ENCODE measurements at places on chromosomes 16 and 17.

DNA sequence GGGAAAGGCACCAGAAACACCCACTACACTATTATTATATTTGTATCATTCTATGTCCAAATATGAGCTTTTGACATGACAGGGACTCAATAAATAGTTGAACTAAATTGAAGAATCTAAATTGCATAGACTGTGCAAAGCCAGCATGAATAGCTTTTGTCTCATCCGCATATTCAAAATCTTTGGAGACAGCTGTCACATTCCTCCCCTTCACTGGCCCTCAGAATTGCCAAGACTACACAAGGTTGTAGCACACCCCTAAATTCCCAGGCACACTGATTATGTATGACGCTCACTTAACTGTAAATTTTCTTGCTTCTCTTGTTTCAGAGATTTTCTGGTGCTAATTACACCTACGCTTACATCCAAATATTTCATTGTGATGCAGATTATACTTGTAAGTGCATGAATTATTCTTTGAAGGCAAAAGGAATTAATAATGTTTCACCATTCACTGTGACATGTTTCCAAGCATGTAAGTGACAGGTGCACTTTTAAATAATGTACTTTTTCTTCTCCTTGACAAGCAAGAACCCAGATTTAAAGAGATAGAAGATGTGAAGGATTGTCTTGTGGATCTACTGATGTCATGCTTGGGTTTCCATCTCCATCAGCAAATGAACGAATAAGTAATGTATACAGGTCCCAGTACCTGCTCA is 47.5 kb downstream of the CA10 start:
- no peak for DNase-seq

GRCh38 chr17:54028986-54029580 is 206.4 kb downstream of the KIF2B start:
- DNase-seq, result no peak

GRCh38 chr17:30249460-30249859 is 14.0 kb upstream of the SLC6A4 start:
- no peak for DNase-seq

DNA sequence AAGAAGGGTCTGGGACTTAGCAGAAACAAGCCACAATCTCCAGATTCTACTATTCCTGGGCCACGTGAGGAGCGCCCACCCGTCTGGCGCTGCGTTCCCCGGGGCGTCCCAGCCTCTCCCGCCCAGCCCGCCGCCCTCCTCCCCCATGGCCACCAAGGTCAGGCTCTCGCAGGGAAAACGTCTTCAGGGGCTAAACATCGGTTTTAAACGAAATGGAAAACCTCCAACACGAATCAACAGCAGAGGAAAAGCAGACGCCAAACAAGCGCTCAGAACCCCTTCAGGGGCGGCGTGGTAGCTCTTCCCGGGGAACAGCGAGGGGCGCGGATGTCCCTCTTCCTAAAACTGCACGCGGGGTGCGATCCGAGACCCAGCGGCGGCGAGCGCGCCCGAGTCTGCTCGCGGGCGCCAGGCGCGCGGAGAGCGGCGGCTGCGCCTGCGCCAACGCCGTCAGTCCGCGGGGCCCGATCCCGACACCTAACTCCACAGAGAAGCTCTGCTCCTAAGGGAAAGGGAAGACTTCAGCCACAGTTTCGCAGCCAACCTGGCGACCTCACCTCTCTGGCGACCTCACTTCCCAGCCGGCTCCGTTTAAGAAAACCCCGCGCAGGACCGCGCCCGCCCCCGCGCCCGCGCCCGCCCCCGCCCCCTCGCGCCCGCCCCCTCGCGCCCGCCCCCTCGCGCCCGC is 505 bp upstream of the COG1 start:
- DNase-seq, result peak; percentile 62

- DNase-seq, result no peak
These were observed 231.2 kb downstream of the FOXL1 start for GRCh38 chr16:86809458-86809955.

DNA sequence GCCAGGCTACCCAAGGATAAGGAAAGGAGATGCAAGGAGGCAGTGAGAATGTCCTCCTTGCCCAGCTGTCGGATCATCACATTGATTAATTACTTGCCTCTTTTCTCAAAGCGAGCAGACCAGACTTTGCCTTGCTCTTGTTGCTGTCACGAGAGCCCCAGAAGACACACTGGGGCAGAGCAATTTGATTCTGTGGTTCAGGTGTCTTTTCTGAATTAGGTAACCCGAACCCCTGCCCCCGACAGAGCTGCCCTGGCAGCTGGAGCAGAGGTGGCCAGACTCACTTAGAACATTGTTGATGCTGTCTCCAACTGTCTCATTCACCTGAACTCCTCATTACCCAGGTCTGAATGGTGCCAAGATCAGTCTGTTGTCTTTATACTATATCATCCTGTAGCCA is 34.3 kb downstream of the VAT1L start:
- DNase-seq, result no peak

DNA sequence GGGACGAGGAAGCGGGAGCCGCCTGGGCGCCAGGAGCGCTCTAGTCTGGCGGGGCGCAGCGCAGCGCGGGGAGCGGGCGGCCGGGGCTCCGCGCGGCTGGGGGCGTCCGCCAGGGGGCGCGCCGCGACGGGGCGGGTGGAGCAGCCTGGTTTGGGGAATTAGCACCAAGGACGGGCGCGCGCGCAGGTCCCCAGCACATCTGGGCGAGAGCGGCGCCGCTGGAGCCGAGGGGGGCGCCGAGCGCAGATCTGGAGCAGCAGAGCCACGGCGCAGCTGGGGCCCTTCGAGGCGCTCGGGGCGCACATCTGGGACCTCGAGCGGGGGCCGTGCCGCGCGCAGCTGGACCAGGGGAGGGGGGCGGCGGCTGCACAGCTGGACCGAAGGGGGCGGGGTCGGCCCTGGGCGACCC is at the start of gene NXPH3:
Gene NXPH3, plus strand, starts transcription at position 193 of the 409 bp plus-strand sequence. CDS start 349 bp downstream, outside the sequence.
- peak; percentile 59 for DNase-seq

DNA sequence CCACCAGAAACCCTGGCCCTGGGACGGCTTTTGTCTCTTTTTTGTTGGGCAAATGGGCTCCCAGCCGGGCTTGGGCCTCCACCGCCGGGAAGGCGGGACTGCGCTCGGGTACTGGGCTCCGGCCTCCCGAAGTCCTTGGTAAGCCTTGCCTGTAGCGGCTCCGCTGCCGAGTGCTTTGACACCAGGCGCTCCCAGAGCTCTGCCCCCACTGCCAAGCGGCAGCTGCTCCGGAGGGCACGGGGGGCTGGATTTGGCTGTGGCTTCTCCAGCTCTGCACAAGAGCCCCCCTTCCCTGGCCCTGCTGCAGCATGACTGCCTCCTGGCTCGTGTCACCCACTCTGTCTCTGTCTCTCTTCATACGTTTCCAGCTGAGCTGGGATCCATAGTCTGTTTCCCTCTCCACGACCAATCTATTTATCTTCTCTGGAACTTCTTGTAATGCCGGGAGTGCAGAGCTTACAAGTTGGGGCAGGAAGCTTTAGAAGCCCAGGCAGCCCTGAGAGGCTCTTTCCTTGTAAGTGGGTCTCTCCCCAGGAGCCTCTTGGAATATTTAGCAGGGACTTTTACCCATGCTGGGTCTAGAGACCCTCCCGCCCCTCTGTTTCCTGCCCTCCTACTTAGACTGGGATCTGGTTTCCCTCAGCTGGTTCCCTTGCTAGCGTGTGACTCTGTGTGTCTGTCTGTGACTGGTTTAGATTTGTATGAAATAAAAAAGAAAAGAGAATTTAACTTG is 246.9 kb upstream of the GSE1 start:
- no peak for DNase-seq

DNA sequence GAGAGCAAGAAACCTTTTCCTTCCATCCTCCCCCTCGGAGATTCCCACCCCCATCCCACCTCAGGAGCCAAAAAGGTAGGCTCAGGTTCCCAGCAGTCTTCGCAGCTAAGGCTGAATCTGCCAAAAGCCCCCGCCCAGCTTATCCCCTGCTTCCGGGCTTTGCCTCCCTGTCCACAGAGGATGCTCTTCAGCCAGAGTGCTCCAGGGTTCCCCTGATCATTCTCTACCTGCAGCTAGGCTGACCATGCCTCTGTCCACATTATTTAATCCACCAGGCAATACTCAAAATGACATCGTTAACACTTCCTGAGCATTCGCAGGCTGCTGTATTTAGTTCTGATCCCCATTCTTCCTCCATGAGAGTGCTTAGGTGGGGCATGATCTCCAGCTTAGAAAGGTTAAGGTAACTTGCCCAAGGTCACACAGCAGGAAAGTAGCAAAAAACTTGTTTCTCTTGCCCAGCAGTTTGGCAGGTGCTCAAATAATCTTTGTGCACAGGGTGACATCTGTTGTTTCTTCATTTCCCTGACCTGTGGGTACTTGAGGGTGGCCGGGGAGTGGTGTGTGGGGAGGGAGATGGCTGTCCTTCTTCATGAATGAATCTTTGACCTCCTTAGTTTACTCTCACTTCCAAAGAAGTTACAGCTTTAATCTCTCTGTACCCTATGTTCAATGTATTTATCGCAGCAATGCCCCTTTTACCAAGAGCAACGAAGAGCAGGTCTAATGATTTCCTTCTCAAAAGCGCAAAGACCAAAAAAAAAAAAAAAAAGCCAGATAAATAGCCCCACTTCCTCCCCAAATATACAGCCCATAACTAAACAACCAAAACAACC is 848 bp upstream of the TBKBP1 start:
- no peak for DNase-seq

GRCh38 chr17:28324781-28325180 is 5.8 kb downstream of the TMEM97 start:
- DNase-seq, result no peak

DNA sequence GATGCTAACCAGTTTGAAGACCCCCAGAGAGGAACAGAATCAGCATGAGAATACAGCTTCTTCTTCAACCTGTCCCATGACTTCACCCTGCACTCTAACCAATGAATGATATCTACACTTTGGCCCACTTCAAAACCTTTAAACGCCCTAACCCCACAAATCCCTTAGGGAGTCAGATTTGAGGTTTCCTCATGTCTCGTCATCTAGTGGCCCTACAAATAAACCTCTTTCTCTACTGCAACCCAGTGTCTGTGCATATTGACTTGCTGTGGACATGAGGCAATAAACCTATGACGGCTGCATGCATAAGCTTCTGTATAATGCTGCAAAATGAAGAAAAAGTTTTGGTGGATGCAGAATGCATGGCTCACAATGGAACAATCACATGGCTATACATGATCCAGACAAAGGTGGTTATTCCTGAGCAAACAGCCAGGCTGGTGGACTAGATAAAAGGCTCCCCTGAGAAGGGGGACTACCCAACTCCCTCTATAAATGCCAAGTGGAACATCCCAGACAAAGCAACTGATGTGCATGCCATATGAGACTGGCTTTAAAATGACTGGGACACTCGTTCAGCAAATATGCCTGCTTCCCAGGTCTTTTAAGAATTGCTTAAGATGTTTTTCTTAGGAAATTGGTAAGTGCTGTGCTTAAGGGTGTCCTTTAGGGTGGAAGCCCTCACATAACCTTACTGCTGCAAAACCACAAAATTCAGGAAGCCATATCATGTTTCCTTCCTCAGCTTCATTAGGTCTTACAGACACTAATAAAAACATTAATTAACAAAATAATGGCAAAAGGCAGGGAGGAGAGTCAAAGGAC is 12.2 kb downstream of the N4BP1 start:
- DNase-seq, result no peak

DNA sequence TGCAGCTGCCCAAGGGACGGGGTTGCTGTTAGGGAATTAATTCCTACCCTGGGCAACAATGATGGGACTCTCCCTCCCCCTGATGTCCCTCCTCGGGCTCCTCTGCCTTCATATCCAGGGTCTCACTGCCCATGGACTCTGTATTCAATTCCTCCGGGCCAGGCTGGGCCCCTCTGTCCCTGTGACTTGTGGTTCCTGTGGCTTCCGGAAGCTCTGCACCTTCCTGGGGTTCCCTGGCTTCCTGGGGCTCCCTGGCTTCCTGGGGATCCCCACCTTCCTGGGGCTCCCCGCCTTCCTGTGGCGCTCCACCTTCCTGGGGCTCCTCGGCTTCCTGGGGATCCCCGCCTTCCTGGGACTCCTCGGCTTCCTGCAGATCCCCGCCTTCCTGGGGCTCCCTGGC is 35.2 kb downstream of the SRL start:
- no peak for DNase-seq

GRCh38 chr16:70349783-70350182 is 3.1 kb downstream of the DDX19A start:
- no peak for DNase-seq

- no peak for DNase-seq
These were observed 11.4 kb downstream of the ARSG start for GRCh38 chr17:68302666-68303065.

GRCh38 chr17:81387100-81388090 is 7.9 kb upstream of the BAHCC1 start:
- DNase-seq, result no peak

DNA sequence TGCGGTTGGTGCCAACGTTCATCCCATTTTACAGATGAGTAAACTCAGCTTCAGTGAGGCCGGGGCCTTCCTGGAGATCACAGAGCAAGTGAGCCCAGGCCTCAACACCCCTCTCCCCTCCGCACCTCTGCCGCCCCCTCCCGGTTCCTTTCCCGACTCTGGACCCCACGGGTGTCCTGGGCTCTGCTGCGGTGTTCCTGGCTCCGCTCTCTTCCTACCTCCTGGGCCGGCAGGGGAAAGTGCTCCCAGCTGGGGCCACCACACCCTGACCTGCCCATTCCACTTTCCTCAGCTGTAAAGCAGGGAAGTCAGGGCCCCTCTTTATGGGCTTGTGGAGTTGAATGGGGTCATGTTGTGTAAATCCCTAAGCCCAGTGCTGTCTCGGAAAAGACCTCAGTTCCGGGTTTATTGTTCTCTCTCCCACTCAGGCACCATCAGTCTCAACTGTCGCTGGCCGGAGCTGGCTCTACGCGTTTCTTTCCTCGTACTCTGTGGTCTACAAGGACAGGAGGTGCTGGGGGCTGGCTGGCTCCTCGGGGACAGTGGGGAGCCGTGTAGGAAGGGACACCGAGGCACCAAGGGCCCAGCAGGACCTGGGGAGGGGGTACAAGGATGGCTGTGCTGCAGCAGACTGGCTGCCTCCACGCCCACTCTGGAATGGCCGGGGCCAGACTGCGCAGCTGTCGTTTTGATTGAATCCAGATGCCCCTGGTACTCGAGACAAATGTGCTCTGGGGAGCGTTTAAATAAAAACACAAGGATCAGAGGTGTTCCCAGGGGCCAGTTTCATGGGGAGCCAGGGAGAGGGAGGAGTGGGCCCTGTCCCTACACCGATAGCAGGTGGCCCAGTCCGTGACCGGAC is 21.7 kb upstream of the ACSF3 start:
- DNase-seq, result no peak

- DNase-seq, result no peak
These were observed 167.1 kb downstream of the HAPSTR1 start for GRCh38 chr16:9258423-9259051.

All from CD4-positive, alpha-beta T cell (primary cell).